ENCODE measurements at places on chromosomes 12 and 14. TPM values are rescaled to one million over a fixed set of nuclear protein-coding genes. Genes with fewer than 3 reads are reported as not detected.
A peak's percentile ranks its signal among the peaks of the same experiment; 100 is the strongest.

The TPPP2 gene
- not detected for total RNA-seq

GRCh38 chr12:67649261-67649569, 670 bp downstream of the DYRK2 start:
- H3K36me3 ChIP-seq, result peaks cover 28% of the 10 kb centered on the region
- peaks cover 39% of the 10 kb centered on the region for H3K4me1 ChIP-seq
- DNase-seq, result no peak
- H3K27ac ChIP-seq, result no peak overlapping the region
- peaks cover 6% of the 10 kb centered on the region for H3K27me3 ChIP-seq

DNA sequence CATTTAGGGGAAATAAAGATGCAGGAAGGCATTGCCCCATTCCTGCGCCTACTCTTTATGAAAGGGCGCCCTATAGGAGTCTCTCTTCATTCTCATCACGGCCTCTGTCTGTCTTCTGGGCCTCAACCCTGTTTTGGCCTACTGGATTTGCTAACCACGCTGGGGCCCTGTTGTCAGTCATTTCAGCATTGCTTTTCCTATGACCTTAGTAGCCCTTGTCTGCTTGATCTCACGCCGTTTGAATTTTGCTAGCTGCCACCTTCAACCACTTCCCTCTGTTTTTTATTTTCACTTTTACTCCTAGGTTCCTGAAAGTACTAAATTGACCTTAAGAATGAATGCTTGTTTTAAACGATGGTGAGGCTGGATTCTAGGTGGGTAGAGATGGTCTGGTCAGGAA, 139.0 kb downstream of the SYNE2 start:
- peak overlapping the region; percentile 36 for H3K27ac ChIP-seq
- H3K36me3 ChIP-seq, result peaks cover 39% of the 10 kb centered on the region
- no peaks in the 10 kb centered on the region for H3K27me3 ChIP-seq
- peaks cover 11% of the 10 kb centered on the region for H3K4me1 ChIP-seq

The LRIG3 gene
- not detected for total RNA-seq

DNA sequence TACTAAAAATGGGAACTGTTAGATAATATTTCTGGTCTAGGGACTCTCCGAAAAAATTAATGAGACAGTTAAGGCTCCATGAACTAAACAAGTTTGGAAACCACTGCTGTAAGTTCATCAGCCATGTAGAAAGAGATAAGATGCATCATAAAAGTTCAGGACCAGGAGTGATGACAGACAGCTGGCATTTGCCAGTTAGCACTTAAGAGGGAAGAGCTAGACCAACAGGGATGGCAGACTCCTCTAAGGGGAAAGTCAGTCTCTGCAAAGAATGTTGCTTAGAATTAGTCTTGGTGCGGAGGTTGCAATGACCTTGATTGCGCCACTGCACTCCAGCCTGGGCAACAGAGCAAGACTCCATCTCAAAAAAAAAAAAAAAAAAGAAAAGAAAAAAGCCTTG, 129.4 kb downstream of the SYNE2 start:
- peaks cover 40% of the 10 kb centered on the region for H3K36me3 ChIP-seq
- H3K27me3 ChIP-seq, result no peaks in the 10 kb centered on the region
- no peak overlapping the region for H3K4me3 ChIP-seq
- no peaks in the 10 kb centered on the region for H3K4me1 ChIP-seq

- H3K4me1 ChIP-seq, result no peaks in the 10 kb centered on the region
- no peak overlapping the region for H3K4me3 ChIP-seq
- DNase-seq, result no peak
- no peak overlapping the region for H3K27ac ChIP-seq
These were observed 256.2 kb upstream of the CPNE8 start for GRCh38 chr12:39161465-39162085.

- H3K36me3 ChIP-seq, result no peaks in the 10 kb centered on the region
- no peaks in the 10 kb centered on the region for H3K4me1 ChIP-seq
- DNase-seq, result no peak
These were observed 477.9 kb downstream of the MED13L start for GRCh38 chr12:115799610-115800009.
